ENCODE measurements at places on chromosomes 4 and X. TPM values are rescaled to one million over a fixed set of nuclear protein-coding genes. Genes with fewer than 3 reads are reported as not detected.
A peak's percentile ranks its signal among the peaks of the same experiment; 100 is the strongest.

Gene LONRF3
- total RNA-seq: 1.4 TPM

DNA sequence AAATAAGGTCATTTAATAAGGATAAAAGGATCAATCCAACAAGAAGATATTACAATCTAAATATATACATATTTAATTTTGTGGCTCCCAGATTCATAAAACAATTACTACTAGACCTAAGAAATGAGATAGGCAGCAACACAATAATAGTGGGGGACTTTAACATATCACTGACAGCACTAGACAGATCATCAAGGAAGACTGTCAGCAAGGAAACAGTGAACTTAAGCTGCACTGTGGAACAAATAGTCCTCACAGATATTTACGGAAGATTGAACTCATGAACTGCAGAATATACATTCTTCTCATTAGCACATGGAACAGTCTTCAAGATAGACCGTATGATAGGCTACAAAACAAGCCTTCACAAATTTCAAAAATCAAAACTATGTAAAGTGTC lies 56.1 kb upstream of the NAP1L2 start:
- no peak for ATAC-seq

- ATAC-seq: peak; percentile 76
Observed at GRCh38 chrX:119516157-119516702, 48.0 kb downstream of the SLC25A5 start.

DNA sequence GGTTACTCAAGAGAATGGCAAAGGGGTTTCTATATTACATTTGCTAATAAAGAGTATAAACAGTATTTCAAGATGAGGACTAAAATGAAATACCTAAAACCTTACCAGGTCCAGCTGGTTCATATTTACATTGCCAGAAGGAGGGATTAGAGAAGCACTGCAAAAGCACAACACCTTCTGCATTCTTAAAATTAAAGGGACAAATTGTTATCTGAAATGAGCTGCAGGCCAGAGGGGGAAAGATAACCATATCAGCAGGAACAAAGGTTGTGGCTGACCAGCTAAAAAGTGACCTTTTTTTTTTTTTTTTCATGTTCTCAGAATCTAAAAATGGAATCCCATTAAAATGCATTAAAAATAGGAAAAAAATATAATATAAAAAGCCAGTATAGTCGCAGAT lies 39.7 kb downstream of the AFF2 start:
- no peak for ATAC-seq

DNA sequence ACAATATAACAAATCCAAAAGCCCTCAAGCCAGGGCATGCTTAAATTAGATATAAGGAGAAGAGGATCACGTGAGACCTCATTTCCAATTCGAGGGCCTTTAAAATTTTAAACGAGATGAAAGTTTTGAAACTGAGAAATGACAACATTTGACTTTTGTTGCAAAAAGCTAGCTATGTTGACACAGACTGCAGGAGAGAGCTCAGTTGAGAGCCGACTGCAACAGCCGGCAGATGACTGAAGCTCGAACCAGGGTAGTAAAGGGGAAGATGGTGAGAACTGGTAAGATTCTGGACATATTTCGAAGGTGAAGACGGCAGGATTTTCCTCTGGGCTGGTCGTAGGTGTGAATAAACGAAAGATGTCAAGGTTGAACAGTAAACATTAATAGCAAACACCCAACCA lies 773 bp downstream of the PRMT9 start:
- no peak for ATAC-seq

- no peak for ATAC-seq
Observed at GRCh38 chrX:128883650-128884049, 639.6 kb downstream of the SMARCA1 start.

DNA sequence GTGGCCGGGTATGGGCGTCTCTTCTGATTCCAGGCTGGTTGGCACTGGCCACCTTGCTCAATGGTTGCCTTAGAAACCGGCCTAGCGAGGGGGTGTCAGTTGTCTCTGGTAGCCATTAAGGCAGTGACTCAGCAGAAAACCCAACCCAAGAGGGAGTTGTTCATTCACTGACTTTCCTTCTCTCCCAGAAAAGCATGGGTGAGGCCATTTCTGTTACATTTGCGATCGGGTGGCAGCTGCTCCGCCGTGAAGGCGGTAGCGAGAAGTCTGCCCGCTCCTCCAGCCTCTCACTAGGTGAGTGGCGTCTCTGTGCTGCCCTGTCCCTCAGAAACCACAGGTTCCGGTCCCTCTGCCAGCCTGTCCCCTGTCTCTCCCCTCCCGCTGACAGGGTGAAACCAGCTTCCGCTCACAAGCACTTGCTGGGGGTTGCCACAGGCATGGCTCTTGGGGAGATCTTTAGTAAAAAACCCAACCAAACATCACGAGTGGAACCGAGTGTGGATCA lies 17.4 kb downstream of the IRAK1 start:
- ATAC-seq: peak; percentile 85
